Testis (tissue), 5 donors: ENCODE measurements at places on chromosomes 4 and X. TPM values are rescaled to one million over a fixed set of nuclear protein-coding genes. Genes with fewer than 3 reads are reported as not detected.

Gene GAGE10
- not detected for polyA plus RNA-seq

Gene SPANXN3
- 38.8 TPM for polyA plus RNA-seq

GRCh38 chr4:187606581-187606980 is 389.0 kb upstream of the ZFP42 start:
- no peaks in the 10 kb centered on the region for H3K36me3 ChIP-seq
- DNase-seq, result peak; percentile 50
- H3K4me1 ChIP-seq, result no peaks in the 10 kb centered on the region
- H3K27me3 ChIP-seq, result no peaks in the 10 kb centered on the region

- DNase-seq, result peak; percentile 54
- no peaks in the 10 kb centered on the region for H3K36me3 ChIP-seq
These were observed 81.0 kb downstream of the ADGRA3 start for GRCh38 chr4:22434895-22435294.
